ENCODE measurements at places on chromosomes 7 and 10.

DNA sequence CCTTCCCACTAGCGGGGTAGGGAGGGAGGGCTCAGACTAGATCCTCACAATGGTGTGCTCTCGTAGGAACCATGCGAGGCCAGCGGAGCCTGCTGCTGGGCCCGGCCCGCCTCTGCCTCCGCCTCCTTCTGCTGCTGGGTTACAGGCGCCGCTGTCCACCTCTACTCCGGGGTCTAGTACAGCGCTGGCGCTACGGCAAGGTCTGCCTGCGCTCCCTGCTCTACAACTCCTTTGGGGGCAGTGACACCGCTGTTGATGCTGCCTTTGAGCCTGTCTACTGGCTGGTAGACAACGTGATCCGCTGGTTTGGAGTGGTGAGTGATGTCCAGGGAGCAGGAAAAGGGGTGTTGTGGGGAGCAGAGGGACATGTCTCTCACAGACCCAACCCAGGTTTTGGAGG lies 5.6 kb downstream of the ZDHHC16 start:
- DNase-seq: no peak

GRCh38 chr10:24414597-24414996 lies 205.7 kb downstream of the KIAA1217 start:
- DNase-seq: no peak

DNA sequence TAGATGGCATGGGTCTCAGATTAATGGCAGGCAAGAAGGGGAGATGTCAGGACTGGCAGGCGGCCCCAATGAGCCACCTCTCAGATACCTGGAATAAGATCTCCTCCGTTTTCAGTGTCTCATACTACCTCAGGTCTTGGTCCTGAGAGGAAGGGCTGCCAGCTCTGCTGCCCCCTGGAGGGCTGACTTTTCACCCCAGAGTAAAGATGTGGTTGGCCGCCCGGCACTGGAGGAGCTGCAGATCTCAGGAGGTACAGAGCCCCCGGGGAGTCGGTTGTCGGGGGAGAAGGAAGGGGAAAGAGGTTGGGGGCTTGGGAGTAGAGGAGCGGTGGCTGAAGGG lies 642 bp upstream of the COL13A1 start:
- DNase-seq: peak; percentile 50

GRCh38 chr7:79165225-79165624 lies 288.2 kb downstream of the MAGI2 start:
- no peak for DNase-seq

DNA sequence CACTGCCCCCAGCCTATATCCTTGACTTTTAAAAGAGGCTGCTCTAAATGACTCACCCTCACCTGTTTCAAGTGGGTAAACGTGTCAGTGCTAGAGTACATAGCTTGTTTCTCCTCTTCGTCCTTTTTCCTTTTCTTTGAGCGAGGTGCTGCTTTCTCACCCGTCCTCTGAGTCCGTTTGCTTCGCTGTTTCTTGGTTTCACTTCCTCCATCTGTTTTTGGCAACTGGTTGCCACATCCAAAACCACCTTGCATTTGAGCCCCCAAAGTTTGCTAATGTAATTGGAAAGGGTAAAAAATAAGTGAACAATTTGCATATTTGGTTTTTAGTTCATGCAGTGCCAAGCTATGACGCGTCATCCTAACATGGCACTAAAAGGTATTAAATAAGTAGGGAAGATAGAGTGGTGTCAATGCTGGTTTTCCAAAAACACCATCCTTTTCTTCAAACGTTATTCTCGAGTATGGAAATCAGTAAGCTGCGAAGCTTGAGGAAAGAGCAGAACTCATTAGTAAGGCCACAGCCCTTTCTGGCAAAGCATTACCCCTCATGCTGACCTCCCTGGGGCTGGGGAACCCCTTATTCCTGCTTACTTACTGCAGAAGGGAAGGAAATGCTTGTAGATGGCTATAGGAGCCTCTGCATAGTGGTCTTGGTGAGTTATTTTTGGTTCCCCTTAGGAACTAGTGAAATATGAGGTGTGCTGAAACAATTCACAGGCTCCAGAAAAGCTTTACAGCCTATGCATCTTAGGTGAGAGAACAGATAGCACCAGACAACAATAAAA lies 133.5 kb downstream of the GALNT11 start:
- no peak for DNase-seq

GRCh38 chr10:7417103-7417623 lies 6.3 kb upstream of the SFMBT2 start:
- no peak for DNase-seq

Measured in right cardiac atrium (tissue), 5 donors.